IMR-90 (cell line): ENCODE measurements at places on chromosomes 16 and 17. TPM values are rescaled to one million over a fixed set of nuclear protein-coding genes. Genes with fewer than 3 reads are reported as not detected.

The GLP2R gene
- under 0.01 TPM in 1 of 2 replicates, not detected in the other for total RNA-seq

The ESRP2 gene
- under 0.01 TPM in 1 of 2 replicates, not detected in the other for total RNA-seq

The C16orf96 gene
- total RNA-seq, result not detected in 2 replicates

The TLK2 gene
- total RNA-seq, result 35.7 and 42.2 TPM in 2 replicates

- no peaks in the 10 kb centered on the region for H3K27me3 ChIP-seq
- no peak overlapping the region for H3K4me3 ChIP-seq
- DNase-seq, result peak; percentile 69
- no peaks in the 10 kb centered on the region for H3K36me3 ChIP-seq
Measured at GRCh38 chr17:12522743-12523183, 142.9 kb upstream of the MYOCD start.

DNA sequence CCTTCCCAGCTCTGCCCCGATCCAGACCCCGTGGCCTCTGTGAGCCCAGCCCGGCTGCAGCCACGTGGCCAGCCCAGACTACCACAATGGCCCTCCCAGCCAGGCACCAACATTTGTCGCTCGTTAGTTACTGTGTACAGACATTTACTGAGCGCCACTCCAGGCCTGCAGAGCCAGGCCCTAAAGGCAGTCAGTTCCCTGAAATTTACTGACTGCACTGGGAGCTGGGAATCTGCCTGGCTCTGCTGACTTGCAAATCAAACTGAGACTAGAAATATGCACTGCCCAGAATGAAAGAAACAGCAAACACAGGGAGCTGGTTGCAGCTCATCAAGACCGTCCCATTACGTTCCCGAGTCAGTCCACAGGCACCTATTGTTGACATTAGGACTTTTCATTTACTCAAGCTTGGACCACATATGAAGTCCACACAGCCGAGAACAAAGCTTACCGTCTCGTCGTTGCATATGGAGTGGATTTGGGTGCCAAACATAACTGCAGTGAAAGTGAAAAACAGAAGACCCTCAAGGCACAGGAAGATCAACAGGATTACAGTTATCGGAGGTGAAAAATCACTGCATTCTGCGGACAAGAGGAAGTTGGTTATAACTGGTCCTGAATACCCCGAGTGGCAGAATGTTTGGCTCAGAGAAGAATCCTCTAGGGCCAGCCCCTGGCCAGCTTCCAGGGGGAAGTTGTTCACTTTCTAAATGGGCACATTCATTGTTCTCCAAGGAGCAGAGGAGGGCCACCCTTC is 34.5 kb downstream of the ZDHHC7 start:
- peaks cover 50% of the 10 kb centered on the region for H3K36me3 ChIP-seq
- no peak for DNase-seq
- H3K27me3 ChIP-seq, result no peaks in the 10 kb centered on the region
- no peak overlapping the region for H3K4me3 ChIP-seq
- H3K4me1 ChIP-seq, result peaks cover 22% of the 10 kb centered on the region

DNA sequence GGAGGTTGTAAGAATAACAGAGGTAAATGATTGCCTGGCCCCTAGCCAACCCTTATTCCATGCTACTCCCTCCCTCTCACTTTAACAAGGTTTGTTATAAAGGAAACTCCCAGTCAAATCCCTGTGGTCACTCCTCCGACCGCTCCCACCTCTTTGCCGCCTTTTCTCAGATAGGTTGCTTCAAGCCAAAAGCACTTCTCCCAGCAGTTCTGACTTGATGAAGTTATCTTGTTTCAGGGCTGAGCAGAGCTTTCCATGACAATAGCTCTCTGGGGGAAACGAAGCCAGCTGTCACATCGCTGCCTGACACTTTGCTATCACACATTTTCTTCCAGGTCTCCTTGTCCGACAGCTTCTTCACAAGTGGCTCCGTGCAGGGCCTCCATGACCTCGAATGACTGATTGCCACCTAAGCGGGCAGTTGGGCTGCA is 278.6 kb downstream of the HAPSTR1 start:
- H3K4me3 ChIP-seq, result no peak overlapping the region
- no peaks in the 10 kb centered on the region for H3K4me1 ChIP-seq
- no peaks in the 10 kb centered on the region for H3K36me3 ChIP-seq
- no peak overlapping the region for H3K27ac ChIP-seq
- no peak for DNase-seq

DNA sequence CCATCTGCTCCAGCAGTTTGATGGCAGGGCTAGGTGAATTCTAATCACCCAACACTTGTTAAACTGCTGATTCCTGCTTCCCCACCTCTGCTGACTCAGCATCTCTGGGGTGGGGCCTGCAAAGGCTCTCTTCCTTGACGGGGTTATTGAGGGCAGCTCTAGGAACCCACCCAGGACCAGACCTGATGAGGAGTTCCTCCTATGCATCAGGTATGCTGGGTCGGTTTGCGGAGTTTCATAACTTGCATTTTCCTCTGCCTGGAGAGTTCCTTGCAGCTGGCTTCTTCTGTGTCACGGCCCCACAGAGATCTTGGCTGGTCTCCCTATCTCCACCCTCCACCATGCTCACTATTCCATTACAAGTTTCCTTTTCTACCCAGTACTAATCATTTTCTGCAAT is 93.4 kb upstream of the CCL2 start:
- no peaks in the 10 kb centered on the region for H3K4me1 ChIP-seq
- no peak overlapping the region for H3K27ac ChIP-seq
- DNase-seq, result no peak
- no peaks in the 10 kb centered on the region for H3K36me3 ChIP-seq
- H3K4me3 ChIP-seq, result no peak overlapping the region
- peaks cover 42% of the 10 kb centered on the region for H3K27me3 ChIP-seq

GRCh38 chr16:11108466-11108805 is 147.6 kb downstream of the SOCS1 start:
- H3K36me3 ChIP-seq, result no peaks in the 10 kb centered on the region
- H3K4me1 ChIP-seq, result peaks cover 53% of the 10 kb centered on the region
- peak overlapping the region; percentile 70 for H3K27ac ChIP-seq
- no peaks in the 10 kb centered on the region for H3K27me3 ChIP-seq
- DNase-seq, result no peak
- H3K4me3 ChIP-seq, result no peak overlapping the region

- no peak for DNase-seq
- H3K4me1 ChIP-seq, result peaks cover 17% of the 10 kb centered on the region
- H3K36me3 ChIP-seq, result no peaks in the 10 kb centered on the region
- H3K27me3 ChIP-seq, result peaks cover 34% of the 10 kb centered on the region
- no peak overlapping the region for H3K27ac ChIP-seq
Measured at GRCh38 chr16:56629531-56629930, 2.9 kb upstream of the MT1M start.

DNA sequence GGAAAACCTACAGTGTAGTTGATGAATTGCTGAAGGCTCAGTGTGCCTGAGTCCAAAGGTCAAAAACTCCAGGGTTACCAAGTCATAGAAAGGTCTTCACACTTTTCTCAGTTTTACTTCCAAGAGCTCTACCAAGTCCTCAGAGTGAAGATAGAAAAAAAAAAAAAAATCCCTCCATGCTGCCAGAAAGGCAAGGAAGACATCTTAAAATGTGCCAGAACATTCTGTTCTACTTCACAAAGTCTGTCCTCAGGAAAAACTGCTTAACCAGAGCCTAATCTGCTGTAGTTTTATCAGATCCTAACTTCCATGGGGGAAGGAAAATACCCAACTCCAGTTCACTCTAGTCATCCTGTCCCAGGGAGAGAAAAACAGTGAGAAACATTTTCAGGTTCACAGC is 175.6 kb upstream of the CDH11 start:
- no peaks in the 10 kb centered on the region for H3K36me3 ChIP-seq
- no peaks in the 10 kb centered on the region for H3K27me3 ChIP-seq
- no peak overlapping the region for H3K27ac ChIP-seq
- DNase-seq, result no peak
- H3K4me3 ChIP-seq, result no peak overlapping the region

GRCh38 chr16:10205688-10206087 is 23.5 kb upstream of the GRIN2A start:
- no peak for DNase-seq
- no peaks in the 10 kb centered on the region for H3K36me3 ChIP-seq
- no peak overlapping the region for H3K27ac ChIP-seq

GRCh38 chr16:78307824-78308528 is 208.5 kb downstream of the WWOX start:
- H3K27me3 ChIP-seq, result no peaks in the 10 kb centered on the region
- DNase-seq, result no peak
- H3K36me3 ChIP-seq, result no peaks in the 10 kb centered on the region
- H3K27ac ChIP-seq, result no peak overlapping the region

- peak; percentile 55 for DNase-seq
- no peaks in the 10 kb centered on the region for H3K27me3 ChIP-seq
- peaks cover 17% of the 10 kb centered on the region for H3K4me1 ChIP-seq
- H3K4me3 ChIP-seq, result peak within 1 kb of the TSS; percentile 40
- H3K36me3 ChIP-seq, result peaks cover 25% of the 10 kb centered on the region
Measured at GRCh38 chr17:40177275-40177874, at the start of gene RAPGEFL1. Gene RAPGEFL1, plus strand, starts transcription at chr17:40177470. Its CDS starts 392 bp downstream, at chr17:40177862.

- no peak overlapping the region for H3K27ac ChIP-seq
- H3K36me3 ChIP-seq, result no peaks in the 10 kb centered on the region
- H3K27me3 ChIP-seq, result no peaks in the 10 kb centered on the region
- H3K4me3 ChIP-seq, result no peak overlapping the region
- no peak for DNase-seq
Measured at GRCh38 chr16:50302472-50303005, 36.2 kb downstream of the ADCY7 start.

- H3K4me3 ChIP-seq, result no peak overlapping the region
- no peaks in the 10 kb centered on the region for H3K4me1 ChIP-seq
- no peak overlapping the region for H3K27ac ChIP-seq
- peaks cover 7% of the 10 kb centered on the region; the same call in 1 of the 2 replicates for H3K27me3 ChIP-seq
- H3K36me3 ChIP-seq, result no peaks in the 10 kb centered on the region
Measured at GRCh38 chr16:50812046-50812445, 70.2 kb downstream of the CYLD start.

DNA sequence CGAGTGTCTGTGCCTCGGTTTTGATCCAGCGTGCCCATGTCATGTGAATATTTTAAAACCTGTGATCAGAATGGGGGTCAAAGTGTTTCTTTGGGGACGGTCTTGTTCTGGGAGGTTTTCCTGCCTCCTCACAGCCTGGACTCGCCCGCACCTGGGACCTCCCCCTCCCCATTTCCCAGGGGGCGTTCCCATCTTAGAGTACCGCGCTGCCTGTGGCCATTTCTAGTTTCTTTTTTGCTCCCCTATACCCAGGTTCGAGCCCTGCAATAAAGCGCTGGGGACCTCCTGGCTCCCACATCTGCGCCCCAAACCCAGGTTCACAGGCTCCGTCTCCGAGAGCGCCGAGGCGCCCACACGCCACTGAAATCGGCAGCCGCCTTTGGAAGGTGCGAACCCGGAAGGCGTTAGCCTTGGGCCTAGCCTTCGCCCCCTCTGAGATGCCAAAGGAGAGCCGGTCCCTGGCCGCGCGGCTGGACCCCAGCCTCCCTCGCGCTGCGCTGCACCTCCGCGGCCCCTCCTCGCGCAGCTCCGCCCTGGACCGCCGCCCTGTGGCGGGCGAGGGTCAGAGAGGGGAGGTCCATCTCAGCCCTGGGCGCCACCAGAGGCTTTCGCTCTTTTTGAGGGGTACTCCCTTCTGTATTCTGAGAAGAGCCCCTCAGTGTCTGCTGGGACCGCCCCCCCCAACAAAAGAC is 1.7 kb downstream of the KCNJ12 start:
- no peaks in the 10 kb centered on the region for H3K36me3 ChIP-seq
- peaks cover 4% of the 10 kb centered on the region; the same call in 1 of the 2 replicates for H3K4me1 ChIP-seq
- H3K27ac ChIP-seq, result no peak overlapping the region
- DNase-seq, result no peak

DNA sequence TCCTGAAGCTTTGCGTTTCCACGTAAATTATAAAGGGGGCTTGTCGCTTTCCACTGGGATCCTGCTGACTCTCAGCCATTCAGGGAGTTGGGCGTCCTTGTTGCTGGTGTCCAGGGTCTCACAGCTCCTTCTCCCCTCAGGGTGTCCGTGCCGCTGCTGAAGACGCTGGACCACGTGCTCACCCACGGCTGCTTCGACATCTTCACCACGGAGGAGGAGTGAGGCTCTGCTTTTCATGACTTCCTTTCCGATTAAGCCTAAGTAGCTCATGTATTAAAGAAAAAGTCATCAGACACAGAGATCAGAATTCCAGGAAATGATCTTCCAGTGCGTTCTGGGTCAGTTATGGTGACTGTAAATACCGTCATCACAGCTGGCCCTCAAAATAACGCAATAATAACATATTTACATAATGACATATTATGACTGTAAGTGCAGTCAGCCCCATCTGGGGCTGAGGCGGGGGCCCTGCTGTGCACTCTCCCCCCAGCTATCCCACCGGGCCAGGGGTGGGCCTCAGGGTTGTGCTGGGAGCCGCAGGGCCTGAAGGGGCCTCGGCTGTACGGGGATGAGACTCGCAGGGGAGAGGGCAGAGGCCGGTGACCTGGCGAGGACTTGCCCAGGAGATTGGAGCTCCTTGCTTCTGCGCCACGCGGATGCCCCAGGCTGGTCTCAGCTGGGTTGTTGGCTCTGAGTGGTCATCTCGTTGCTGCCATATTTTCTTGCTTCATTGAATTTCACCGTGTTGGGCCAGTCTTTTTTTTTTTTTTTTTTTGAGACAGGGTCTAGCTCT is 92.9 kb upstream of the ZNF750 start:
- H3K27ac ChIP-seq, result peak overlapping the region; percentile 77
- peaks cover 35% of the 10 kb centered on the region for H3K36me3 ChIP-seq
- no peaks in the 10 kb centered on the region for H3K27me3 ChIP-seq
- H3K4me3 ChIP-seq, result no peak overlapping the region
- peaks cover 8% of the 10 kb centered on the region for H3K4me1 ChIP-seq

GRCh38 chr16:22670551-22671041 is 143.4 kb upstream of the HS3ST2 start:
- no peak overlapping the region for H3K27ac ChIP-seq
- no peak for DNase-seq
- H3K36me3 ChIP-seq, result no peaks in the 10 kb centered on the region
- peaks cover 20% of the 10 kb centered on the region for H3K27me3 ChIP-seq
- H3K4me3 ChIP-seq, result no peak overlapping the region
